Stimulated activated CD4-positive, alpha-beta T cell treated with anti-CD3 and anti-CD28 coated beads, Interleukin-2, amount 100 ng/mL, for 48 hours (primary cell): ENCODE measurements at places on chromosomes 7 and 10.
A peak's percentile ranks its signal among the peaks of the same experiment; 100 is the strongest.

GRCh38 chr10:33015761-33016547 lies 57.9 kb upstream of the ITGB1 start:
- no peak for DNase-seq

DNA sequence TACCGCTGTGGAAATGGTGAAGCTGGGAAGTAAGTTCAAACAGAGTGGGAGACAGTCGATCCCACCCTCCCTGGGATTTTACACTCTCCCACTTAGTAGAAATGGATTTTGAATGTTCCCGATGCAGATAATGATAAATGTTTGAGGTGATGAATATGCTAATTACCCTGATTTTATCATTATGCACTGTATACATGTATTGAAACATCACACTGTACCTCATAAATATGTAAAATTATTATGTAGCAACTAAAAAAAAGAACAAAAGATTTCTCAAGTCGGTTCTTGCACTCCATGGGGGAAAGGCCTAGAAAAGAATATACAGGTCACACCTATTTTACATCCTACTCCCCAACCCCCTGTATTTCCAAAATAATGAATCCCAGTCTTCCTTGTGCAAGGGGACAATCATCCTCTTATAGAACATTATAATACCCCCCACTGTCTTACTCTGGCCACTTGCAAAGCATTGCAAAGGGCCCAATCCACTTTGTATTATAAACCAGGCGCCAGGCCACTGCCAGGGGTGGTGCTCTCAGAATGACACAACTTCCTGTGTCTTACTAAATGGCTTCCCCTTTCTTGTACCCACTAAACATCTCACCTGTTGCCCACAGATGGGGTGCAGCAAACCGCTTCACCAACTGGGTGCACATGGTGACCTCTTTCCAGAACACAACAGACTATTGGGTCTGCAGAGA lies 20.6 kb upstream of the OR2AE1 start:
- no peak for DNase-seq

DNA sequence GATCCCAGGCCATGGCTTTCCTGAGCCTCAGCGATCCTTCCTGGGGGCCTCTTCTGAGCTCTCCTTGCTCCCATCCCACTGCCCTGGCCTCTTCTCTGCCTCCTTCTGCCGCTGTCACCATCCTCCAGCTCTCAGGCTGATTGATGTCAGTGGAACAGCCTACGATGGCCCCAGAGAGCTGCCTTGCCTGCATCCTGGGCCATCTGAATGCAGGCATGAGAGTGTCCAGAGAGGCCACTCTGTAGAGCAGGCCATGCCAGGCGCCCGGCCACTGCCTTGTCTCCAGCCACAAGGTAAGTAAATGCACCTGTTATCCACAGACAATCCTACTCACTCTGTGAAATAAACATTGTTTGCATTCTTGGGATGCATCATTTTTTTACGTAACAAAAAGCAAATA lies 171.4 kb upstream of the PPP2R2D start:
- DNase-seq, result no peak

DNA sequence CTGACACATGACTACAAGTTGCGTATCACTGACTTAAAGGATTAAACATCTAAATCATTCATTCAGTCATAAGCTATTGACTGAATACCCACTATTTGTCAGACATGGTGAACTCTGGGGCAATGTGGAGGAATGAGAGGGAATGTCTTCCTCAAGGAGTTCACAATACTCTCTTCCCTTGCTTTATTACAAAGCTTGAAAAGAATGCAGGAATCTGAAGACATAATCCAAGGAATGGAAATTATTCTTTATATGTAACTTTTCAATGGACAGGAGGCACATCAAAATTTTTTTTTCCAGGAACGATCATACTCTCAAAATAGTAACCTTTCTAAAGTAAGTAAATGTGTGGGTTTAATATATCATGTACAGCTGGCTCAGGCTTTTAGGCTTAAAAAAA lies 111.9 kb downstream of the ATXN7L1 start:
- DNase-seq, result no peak

- no peak for DNase-seq
Measured at GRCh38 chr7:141544831-141545230, 6.4 kb upstream of the AGK start.

DNA sequence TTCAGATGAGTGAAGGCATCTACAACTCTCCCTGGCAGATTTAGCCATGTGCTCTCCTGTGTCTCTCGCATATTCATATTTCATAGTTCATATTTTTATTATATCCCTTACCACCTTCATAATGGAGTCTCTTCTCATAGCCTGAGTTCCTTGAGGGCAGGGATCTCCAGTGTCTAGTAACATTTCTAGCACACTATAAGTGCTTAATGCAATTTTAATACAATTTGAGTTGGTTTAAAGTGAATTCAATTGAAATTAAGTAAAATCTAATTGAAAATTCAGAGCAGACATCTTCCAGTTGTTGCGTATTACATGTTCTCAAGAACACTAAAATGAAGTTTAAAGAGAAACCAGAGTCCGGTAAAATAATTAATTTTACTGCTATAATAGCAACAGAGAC lies 163.6 kb upstream of the GNAI1 start:
- DNase-seq, result no peak

GRCh38 chr10:3681642-3682554 lies 103.1 kb downstream of the KLF6 start:
- DNase-seq, result no peak

DNA sequence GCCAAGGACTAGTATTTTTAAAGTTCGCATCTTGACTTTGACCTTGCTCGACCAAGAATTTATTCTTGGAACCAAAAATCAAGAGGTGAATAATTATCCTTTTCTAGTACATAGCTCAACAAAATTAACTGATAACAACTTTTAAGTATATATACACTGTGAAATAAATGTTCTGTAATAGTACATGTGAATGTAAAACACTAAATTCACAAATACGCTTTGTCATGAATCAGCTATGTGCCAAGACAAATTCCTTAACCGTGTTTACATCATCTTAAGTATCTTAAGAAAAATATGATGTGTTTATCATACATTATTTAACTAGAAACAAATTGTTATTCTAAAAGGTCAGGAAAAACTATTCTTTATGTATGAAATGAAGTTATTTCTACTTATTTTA lies 83.3 kb downstream of the CUL2 start:
- DNase-seq, result no peak

DNA sequence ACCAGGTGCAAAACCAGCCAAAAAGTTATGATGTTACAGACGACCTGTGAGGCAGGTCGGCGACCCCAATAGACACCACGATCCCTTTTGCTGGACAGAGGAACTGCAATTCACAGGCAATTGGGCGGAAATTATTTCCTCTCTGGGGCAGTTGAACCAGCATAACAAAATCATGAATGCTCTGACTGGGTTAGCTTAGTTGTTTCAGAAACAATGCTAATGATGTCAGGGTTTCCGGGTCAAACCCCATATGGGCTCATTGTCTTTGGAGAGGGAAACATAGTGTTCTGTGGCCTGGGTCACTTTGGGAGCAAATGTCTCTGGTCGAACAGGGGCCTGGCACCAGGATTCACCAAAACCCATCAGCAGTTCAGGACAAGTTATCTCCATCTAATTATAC lies 669.1 kb upstream of the NRP1 start:
- no peak for DNase-seq

- no peak for DNase-seq
Measured at GRCh38 chr10:22620140-22620857, 94.1 kb downstream of the PIP4K2A start.

DNA sequence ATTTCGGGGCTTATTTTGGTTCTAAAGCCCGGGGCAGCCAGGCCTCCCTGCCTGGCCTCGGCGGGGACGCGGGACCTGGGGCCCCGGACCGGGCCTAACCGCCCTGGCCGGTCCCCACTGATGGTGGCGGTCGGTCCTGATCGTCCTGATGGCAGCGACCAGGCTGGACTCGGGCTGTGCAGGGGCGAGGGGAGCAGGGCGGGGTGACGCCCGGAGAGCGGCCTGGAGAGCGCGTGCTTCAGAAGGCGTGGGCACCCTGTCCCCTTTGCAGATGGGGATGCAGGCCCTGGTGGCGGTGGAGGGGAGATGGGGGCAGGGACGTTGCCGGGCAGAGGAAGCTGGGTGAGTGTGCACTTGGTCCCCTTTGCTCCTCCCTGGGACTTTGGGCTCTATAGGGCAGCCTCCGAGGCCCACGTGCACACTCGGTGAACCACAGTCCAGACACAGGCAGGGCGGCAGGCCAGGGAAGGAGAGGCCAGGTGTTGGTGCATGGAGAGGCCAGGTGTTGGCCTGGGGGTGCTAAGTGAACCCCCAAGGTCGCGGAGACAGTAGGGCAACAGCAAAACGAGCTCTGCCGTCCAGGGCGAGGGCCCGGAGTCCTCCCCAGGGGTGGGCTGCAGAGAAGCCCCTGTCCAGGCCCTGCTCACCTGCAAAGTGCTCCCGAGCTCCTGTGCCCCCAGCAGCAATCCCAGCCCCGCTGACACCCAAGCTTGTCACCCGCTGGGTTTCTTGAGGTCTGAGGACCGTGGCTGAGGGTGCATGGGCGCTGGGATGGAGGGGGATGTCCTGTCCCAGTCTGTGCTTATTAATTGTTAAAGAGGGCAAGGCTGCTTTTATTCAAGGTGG lies 42.4 kb upstream of the FAM20C start:
- peak; percentile 34 for DNase-seq

- DNase-seq, result no peak
Measured at GRCh38 chr10:100014071-100014762, 4.5 kb upstream of the DNMBP start.

GRCh38 chr10:84336406-84337090 lies 8.2 kb downstream of the CCSER2 start:
- no peak for DNase-seq
